Caki2 (cell line): ENCODE measurements at places on chromosomes 2 and 18. TPM values are rescaled to one million over a fixed set of nuclear protein-coding genes. Genes with fewer than 3 reads are reported as not detected.

The PLCD4 gene
- 4.3 and 11.9 TPM in 2 replicates for total RNA-seq

The VWC2L gene
- not detected in 2 replicates for total RNA-seq

The SAG gene
- total RNA-seq = not detected in 2 replicates

The LIMS3 gene
- 0.23 and 0.91 TPM in 2 replicates for total RNA-seq

The TLK1 gene
- total RNA-seq = 14.8 and 19.8 TPM in 2 replicates

The TMEM214 gene
- 104 and 106 TPM in 2 replicates for total RNA-seq

The RDH14 gene
- total RNA-seq = 38.1 and 52.3 TPM in 2 replicates

The CEP68 gene
- total RNA-seq = 9.2 and 9.6 TPM in 2 replicates

The APOB gene
- total RNA-seq = not detected in 2 replicates

The ZBTB14 gene
- total RNA-seq = 24.2 and 29.3 TPM in 2 replicates

The RAD51AP2 gene
- not detected in 2 replicates for total RNA-seq

The PIEZO2 gene
- total RNA-seq = 2.8 and 9.4 TPM in 2 replicates

The PLGLB2 gene
- total RNA-seq = not detected in 2 replicates

The TNFRSF11A gene
- total RNA-seq = 1.3 and 4.3 TPM in 2 replicates

The SESTD1 gene
- total RNA-seq = 8.6 and 24.7 TPM in 2 replicates

The CD302 gene
- not detected in 2 replicates for total RNA-seq

The TCF7L1 gene
- 0.07 TPM in 1 of 2 replicates, not detected in the other for total RNA-seq

The PPIL3 gene
- total RNA-seq = 68.3 and 78.8 TPM in 2 replicates

The RNF152 gene
- total RNA-seq = not detected in 2 replicates

The TLX2 gene
- total RNA-seq = not detected in 2 replicates

The SULT6B1 gene
- not detected in 2 replicates for total RNA-seq

The PROKR1 gene
- not detected in 2 replicates for total RNA-seq

The GKN2 gene
- not detected in 2 replicates for total RNA-seq

The MFSD2B gene
- total RNA-seq = not detected in 2 replicates

The RUFY4 gene
- total RNA-seq = not detected in 2 replicates

The SP100 gene
- total RNA-seq = 38.5 and 46.4 TPM in 2 replicates

The CAPN13 gene
- not detected in 2 replicates for total RNA-seq

The MOGAT1 gene
- total RNA-seq = not detected in 2 replicates

The FOXD4L1 gene
- not detected in 2 replicates for total RNA-seq

The UNC80 gene
- total RNA-seq = 0.03 TPM in 1 of 2 replicates, not detected in the other

The SPATA3 gene
- total RNA-seq = not detected in 2 replicates

The OBSL1 gene
- total RNA-seq = 81.7 and 82.7 TPM in 2 replicates

The CCDC148 gene
- 0.41 and 7.2 TPM in 2 replicates for total RNA-seq

The FAM110C gene
- 4.3 and 7.7 TPM in 2 replicates for total RNA-seq

The SULT1C4 gene
- 5.1 and 7.5 TPM in 2 replicates for total RNA-seq

The GRB14 gene
- 2.3 and 6.0 TPM in 2 replicates for total RNA-seq

The MC4R gene
- not detected in 2 replicates for total RNA-seq

The RAX gene
- total RNA-seq = not detected in 2 replicates

The CAPN14 gene
- total RNA-seq = 0.57 and 1.6 TPM in 2 replicates

The ASIC4 gene
- total RNA-seq = 0.17 and 2.5 TPM in 2 replicates

The LYPD6 gene
- total RNA-seq = 9.3 and 12.2 TPM in 2 replicates
